ENCODE measurements at places on chromosomes 5 and 9. TPM values are rescaled to one million over a fixed set of nuclear protein-coding genes. Genes with fewer than 3 reads are reported as not detected.
A peak's percentile ranks its signal among the peaks of the same experiment; 100 is the strongest.

GRCh38 chr5:59099270-59099994 is 516.6 kb downstream of the RAB3C start:
- peak; percentile 66 for DNase-seq

The NEUROG1 gene
- not detected for total RNA-seq

The IFNE gene
- 0.87 TPM for total RNA-seq

DNA sequence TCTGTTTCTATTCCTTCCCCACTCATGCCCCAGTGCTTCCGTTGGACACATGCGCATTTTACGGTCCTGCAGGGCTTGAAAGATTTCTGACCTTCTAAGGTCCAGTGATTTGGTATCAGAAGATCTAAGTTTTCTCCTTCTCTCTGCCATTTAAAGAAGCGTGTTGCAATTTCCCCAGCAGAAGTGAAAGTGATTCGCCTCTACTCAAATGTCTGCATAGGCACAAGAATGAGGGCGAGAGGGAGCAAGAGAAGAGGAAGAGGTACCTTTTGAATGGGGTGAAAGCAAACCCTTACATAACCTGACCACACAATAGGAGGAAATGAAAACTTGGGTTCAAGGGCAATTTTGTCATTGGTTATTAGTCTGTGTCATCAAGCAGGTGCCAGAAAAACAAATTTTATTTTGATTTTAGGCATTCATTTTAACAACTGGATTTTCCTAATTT is 31.7 kb upstream of the NR3C1 start:
- no peak for DNase-seq

The BRD8 gene
- total RNA-seq, result 42.3 TPM

The NEURL1B gene
- 2.3 TPM for total RNA-seq

The SLC36A2 gene
- not detected for total RNA-seq

DNA sequence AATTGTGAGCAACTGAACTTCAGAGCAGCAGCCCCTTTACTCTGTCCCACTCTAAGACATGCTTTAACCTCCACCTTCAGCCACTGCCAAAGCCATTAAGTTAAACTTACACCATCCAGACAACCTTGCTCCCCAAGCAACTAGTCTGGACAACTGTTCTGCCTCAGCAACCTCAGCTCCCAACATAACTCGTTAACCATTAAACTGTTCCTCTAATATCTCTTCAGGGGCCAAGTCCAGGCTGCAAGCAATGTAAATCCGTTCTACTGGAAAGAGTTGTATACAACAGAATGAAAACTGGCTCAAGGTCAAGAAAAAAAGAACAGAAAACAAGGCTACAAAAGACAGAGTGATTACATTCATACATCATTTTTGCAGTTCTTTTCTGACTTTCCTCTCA is 131.7 kb upstream of the TARS1 start:
- DNase-seq, result no peak

DNA sequence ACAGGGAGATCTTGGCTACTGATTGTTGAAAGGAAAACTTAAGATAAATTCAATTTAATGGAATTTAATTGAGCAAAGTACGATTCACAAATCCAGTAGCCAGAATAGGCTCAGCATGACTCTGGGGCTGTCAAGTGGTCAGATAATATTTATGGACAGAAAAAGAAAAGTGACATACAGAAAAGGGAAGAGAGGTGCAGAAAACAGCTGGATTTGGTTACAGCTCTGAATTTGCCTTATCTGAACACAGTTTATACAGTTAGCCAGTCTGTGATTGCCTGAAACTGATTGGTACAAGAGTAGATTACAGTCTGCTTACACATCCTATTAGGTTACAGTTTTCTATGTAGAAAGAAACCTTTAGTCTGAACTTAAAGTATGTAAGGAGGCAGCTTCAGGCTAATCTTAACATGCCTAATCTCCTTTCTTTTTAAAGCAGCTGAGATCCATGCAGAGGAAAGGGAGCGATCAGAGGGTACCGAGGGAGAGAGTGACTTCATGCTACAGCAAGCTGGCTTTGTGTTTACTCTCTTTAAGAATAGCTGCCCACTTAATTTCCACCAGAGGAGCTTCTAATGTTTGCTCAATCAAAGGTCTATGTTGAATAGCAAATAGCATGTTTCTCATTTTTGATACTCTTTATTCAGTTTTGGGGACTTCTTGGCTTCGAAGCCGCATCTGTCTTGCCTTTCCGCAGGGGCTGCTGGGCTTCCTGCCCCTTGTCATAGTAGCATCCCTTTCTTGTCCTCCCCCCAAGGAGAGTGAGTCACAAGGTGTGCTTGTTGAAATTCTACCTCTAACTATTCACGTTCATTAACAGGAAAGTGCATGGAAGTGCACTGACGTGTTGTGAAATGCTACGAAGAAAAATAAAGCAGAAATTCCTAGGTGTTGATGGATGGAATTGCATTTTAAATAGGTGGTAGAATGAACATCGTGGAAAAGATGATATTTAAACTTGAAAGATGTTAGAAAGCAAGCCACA is 761.2 kb downstream of the TAF11L14 start:
- no peak for DNase-seq

GRCh38 chr5:25619273-25619672 is 974.5 kb upstream of the CDH10 start:
- no peak for DNase-seq

DNA sequence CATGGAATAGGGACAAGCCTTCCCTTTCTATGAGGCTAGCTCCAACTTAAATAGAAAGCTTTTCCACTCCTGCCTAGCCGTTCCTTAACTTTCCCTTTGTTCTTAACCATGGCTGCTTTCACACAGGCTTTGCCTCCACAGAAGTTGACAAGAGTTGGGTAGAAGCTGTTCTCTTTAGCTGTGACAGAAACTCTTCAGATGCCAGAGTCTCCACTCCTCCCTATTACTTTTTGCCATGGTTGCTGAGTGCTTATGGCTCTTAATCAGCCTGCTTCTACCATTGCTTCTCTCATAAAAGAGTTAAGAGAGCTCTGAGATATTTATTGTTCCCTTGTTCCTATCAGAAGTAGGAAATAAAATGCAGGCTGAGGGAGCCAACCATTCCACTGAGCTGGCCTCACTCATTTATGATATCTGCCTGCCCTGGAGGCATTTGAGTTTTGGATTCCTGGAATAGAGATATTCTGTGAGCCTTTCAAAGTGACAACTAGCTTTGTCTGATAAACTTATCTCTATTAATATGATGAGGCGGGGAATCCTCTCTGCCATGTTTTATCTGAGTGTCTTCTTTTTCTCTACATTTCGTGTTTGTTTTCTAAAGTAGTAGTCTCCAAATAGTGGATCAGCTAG is 162.6 kb downstream of the DMAC1 start:
- DNase-seq, result no peak

DNA sequence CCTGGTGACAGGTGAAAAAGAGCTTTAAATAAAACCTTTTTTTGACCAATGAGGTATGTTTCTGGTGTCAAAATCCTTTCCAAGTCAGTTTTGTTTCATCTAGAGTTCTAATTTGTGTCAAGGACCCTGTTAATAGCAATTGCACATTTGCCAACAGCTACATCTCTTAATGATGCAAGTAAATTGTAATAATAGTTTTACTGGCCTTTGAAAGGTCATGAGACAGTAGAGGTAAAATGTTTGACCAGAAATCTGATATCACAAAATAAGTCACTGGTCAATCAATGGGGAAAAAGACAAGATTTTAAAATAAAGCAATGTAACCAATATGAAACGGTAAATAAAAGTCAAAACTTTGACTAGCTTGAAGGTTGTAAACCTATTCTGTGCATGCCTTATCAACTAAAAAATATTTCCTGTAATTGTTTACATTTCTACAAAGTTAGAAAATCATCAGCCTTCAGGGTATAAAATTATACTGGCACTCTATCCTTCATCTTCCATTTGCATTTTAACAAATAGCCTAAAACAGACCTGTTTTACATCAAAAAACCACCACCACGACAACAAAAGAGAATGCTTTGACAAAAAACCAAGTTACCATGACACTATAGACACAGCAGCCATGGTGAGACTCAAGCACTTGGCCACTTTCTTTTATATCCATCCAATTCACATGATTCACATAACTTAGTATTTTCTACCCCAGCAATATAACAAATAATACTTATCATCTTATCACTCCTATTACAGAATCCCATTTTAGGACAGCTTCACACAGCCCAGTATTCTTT is 3.0 kb downstream of the NADK2 start:
- DNase-seq, result no peak

The TLX3 gene
- total RNA-seq, result not detected

- no peak for DNase-seq
Observed at GRCh38 chr5:61280205-61280604, 51.9 kb upstream of the ZSWIM6 start.

The GABRB2 gene
- not detected for total RNA-seq

- DNase-seq, result no peak
Observed at GRCh38 chr5:132965120-132965519, 1.7 kb upstream of the AFF4 start.

Measured in NCI-H460 (cell line).